GM12891 (cell line): ENCODE measurements at places on chromosomes 12 and 14.
A peak's percentile ranks its signal among the peaks of the same experiment; 100 is the strongest.

DNA sequence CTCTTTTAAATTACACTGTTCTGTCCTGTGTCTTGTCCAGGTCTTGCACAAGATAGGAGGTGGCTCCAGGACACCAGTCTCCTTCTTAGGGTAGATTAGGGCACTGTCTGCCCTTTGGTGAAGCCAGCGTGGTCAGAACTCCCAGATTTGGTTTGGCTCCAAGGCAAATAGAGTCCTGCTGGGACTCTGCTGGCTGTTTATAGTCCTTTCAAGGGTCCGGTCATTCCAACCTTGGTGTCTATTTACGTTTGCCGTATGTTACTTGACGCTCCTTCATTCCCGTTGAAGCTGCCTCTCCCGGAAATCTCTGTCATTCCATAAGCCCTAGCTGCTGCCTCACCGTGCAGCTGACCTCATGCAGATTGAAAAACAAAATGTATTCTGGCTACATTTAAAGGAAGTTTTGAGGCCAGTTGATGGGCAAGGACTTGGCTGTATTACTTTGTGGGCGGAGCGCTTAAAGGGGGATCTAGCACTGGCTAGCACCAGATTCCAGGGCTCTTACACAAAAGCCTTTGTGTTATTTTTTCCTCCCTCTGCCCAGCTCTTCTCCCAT, 180.6 kb downstream of the AKAP6 start:
- no peak for DNase-seq

- no peak for DNase-seq
These were observed 21.6 kb upstream of the NR4A1 start for GRCh38 chr12:52029685-52030084.

GRCh38 chr14:55571125-55571889, 8.7 kb upstream of the KTN1 start:
- no peak for DNase-seq

DNA sequence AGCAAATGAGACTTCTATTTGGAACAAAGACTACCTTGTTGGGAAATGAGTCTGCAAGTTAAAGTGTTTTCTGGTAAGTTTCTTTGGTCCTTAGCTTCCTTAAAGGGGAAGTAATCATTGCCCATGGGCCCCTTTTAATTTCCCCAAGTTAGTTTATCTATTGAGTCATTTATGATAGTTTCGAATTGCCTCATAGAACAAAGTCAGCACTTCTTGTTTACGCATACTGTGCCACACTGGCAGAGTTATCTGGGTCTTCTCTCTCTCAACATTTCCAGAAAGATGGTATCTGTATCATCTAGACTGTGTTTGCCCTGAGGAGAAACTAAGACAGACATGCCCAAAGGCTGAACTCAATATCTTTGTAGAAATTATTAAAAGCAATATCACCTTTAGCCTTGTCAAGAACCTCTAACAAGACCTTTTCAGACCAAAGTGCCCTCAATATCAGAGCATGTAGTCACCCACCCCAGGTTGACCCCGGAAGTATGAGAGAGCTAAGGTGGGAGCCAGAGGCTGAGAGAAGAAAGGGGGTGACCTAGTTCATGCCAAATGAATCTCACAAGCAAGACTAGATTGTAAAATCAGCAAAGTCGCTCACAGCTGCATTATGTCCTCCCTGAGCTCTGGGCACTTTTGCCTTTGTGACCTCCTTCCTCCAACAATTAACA, 40.0 kb downstream of the GPR65 start:
- DNase-seq = no peak

DNA sequence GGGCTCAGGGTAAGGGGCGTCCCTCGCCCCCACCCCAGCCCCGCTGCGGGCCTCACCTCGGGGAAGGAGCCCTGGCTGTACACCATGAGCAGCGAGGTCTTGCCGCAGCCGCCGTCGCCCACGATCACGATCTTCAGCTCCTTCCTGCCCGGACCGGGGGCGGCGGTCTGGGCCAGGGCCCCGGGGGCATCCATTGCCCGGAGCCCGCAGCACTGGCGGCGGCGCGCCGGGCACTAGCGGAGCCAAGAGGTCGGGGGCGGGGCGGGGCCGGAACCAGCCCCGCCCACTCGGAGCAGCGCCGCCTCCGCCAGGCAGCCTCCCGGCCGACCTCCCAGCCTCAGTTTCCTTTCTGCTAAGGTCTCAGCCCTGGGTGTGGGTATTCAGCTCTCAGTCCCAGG, at the start of gene RHOF:
Gene RHOF (minus strand): TSS at position 249 of the 398 bp plus-strand sequence. CDS start 55 bp downstream, at position 194.
- DNase-seq = no peak

GRCh38 chr12:51401900-51402299, 10.7 kb upstream of the GALNT6 start:
- DNase-seq = no peak

GRCh38 chr14:37320106-37320505, 122.4 kb downstream of the MIPOL1 start:
- no peak for DNase-seq

GRCh38 chr14:56057071-56057741, 61.0 kb upstream of the PELI2 start:
- no peak for DNase-seq

GRCh38 chr12:9668161-9669018, 1.1 kb upstream of the CLEC2D start:
- DNase-seq = no peak

DNA sequence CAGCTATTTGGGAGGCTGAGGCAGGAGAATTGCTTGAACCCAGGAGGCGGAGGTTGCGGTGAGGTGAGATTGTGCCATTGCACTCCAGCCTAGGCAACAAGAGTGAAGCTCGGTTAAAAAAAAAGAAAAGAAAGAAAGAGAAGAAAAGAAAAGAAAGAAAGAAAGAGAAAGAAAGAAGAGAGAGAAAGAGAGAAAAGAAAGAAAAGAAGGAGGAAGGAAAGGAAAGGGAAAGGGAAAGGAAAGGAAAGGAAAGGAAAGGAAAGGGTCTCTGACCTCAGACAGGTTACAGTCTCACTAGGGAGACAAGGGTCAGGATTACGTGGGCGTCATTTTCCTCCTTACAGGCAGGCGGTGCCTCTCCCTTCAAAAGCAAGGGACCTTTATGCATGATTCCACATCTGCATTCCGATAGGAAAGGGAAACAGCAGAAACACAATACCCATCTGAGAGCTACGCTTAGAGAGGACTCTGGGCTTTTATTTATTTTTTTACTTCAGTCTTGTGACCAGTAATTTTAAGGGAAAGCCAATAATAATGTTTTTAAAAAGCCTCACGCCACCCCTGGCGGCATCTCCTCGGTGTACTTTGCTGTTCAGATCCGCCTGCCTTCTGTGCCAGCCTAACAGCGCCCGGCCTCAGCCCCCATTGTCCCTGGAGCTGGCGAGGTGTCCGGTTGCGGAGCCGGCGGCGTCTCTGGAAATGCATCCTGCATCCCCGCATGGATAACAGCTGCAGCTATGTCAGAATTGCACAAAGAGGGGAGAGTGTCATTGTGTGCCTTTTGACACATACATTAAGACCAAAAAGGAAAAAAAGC, 945 bp upstream of the HIP1R start:
- DNase-seq = no peak

DNA sequence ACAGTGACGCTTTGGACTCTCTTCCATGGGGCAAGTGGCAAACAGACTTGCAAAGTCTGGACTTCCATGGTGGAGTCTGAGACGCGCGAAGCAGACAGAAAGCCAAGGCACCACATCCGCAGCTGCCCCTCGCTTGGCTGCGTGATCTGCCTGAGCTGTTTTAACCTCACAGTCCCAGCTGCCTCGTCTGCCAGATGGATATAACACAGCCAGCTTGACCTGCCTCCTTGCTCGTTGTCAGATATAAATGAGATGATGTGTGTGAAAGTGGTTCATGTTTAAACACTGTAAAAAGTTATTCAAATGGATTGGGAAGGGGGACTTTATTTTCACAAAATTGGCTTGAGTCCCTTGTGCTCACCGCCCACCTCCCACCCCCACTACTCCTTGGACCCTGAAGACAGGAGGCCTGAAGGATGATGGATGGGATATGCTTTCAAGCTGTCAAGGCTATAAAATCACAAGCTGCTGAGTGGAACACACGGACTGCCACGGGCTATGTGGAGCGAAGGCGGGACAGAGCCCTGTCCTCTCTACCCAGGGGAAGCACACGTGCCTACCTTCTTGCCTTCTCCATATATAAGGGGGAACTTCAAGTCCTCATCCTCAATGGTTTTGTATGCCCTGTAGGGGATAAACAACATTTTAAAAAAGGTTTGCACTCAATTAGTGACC, 226.9 kb downstream of the MON2 start:
- DNase-seq = no peak

- DNase-seq = peak; percentile 56
These were observed 77.8 kb downstream of the VCPKMT start for GRCh38 chr14:50038398-50039119.

- DNase-seq = no peak
These were observed 12.3 kb downstream of the BTBD7 start for GRCh38 chr14:93320489-93320888.

GRCh38 chr12:113720629-113721028, 245.5 kb downstream of the RBM19 start:
- DNase-seq = no peak

GRCh38 chr12:27866373-27867101, 86.5 kb upstream of the MANSC4 start:
- no peak for DNase-seq

DNA sequence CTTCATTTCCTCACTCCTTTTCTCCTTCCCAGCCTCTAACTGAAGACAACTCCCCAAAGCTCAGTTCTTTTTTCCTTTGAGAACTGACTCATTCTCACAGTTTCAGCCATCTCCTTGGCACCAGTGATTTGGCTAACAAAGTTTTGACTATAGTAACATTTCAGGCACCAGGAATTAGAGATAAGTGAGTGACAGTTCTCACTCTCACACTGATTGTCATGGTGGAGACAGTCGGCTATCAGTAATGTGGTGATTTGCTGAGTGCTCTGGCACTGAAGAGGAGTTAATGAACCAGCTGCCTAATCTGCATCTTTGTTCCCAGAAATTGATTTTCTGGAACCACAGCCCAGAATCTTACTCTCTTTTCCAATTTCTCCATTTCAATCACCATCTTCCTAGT, 29.5 kb downstream of the HELB start:
- no peak for DNase-seq

DNA sequence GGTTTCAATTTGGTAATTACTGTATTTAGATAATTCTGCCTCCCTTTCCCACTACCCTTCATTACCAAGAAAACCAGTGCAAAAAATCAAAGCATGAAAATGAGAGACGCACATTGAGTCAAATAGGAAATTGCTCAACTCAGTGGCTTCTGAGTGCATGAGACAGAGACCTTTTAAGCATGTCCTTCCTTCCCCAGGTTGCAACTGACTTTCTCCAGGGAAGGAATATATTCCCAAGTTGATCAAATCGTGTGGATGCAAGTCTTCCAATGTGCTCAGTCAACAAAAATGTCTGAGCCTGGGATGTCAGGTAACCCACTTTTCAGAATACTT, 12.9 kb downstream of the BMP4 start:
- DNase-seq = no peak

- no peak for DNase-seq
These were observed 86.8 kb downstream of the PDE3A start for GRCh38 chr12:20455001-20455706.

GRCh38 chr12:13981296-13981962, at the start of gene GRIN2B:
TSS of gene GRIN2B (minus strand) at chr12:13981602. CDS start at chr12:13866208, 115,394 bp downstream.
- DNase-seq = no peak

DNA sequence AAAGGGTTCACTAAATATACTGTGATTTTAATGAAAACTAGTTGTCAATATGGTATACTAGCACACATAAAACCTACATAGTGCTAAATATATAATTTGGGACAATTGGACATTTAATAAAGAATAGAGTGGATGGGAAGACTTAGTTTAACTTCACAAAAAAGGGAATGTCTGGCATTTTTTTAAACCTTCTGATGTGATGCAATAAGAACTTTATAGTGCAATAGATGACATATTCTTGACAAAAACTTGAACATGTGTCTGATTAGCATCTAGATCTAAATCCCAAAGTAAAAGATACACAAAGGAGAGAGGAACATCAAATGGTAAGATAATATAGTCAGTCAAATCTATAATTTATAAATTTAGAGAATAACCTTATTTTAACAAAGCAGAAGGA, 488.3 kb upstream of the SYT1 start:
- DNase-seq = no peak

DNA sequence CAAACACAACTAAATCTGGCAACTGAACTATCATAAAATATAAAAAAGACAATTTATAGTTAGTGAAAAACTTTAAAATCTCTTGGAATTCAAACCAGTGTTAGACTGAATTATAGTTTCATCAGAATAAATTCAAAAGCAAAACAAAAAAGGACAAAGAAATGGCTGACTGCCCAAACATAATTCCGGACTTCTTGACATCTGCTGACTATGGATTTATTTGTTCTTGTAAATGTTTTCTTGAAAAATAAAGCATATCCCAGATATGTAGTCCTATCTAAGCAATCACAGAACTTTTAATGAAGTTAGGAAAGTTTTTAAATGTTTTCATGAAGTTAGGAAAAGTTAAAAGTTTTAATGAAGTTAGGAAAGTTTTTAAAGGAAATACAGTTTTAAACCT, 45.8 kb upstream of the CNTN1 start:
- no peak for DNase-seq

DNA sequence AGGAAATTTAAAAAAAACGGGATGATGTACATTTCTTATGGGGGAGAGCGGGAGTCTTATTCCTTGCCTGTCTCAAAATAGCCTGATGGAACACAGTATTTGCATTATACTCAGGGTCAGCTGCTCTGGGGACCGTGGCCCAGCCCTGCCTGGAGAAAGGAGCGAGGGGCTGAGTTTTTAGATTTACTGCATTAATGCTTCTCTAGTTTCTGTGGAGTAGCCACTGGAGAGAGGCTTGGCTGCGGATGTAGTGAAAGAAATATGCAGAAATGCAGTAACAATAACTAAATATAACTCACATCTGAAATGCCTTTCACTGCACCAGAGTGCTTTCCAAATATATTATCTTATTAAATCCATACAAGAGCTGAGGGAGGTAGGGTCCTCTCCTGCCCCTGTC, 87.6 kb upstream of the MAP1LC3B2 start:
- DNase-seq = no peak

- no peak for DNase-seq
These were observed 11.5 kb upstream of the NUP107 start for GRCh38 chr12:68675101-68675842.

GRCh38 chr12:54136844-54137580, 51.8 kb downstream of the SMUG1 start:
- DNase-seq = no peak

DNA sequence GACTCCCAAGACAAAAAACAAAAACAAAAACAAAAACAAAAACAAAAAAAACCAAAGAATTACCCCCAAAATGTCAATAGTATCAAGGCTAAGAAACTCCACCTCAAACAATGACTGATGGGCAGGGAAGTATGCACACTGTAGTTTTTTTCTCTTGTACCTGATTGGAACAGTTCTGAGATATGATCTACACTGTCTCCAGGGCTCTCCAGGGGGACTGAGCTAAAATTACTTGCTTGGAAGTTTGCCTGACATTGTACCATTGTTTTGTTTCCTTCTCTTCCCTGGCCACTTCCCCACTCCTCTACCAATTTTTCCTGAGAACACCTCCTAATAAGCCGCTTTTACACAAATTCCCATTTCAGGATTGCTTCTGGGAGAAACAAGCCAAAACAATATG, 22.3 kb upstream of the CATSPERB start:
- DNase-seq = no peak

- no peak for DNase-seq
These were observed 39.7 kb upstream of the EML1 start for GRCh38 chr14:99753225-99754140.

- DNase-seq = no peak
These were observed 5.1 kb downstream of the IKBIP start for GRCh38 chr12:98639491-98639890.
